ENCODE measurements at places on chromosomes 12 and 14.
A peak's percentile ranks its signal among the peaks of the same experiment; 100 is the strongest.

DNA sequence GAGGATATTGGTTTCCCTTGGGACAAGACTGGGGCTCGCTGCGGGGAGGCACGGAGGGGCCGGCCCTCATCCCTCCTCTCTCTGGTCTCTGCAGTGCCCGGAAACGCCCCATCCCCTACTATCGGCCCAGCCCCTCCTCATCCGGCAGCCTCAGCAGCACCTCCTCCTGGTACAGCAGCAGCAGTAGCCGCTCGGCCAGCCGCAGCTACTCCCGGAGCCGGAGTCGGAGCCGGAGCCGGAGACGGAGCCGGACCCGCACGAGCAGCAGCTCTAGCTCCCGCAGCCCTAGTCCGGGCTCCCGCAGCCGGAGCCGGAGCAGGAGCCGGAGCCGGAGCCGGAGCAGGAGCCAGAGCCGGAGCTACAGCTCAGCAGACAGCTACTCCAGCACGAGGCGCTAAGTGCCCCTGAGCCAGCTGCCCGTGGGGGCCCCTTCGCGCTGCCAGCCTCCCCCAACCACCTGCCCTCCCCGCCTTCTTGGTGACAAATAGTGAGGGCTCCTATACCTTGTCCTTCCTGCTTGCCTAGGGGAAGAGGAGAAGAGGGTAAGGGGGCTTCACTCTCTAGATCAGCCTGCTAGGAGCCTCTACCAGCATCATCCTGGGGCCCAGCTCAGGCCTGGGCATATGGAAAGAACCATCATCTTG lies 22.2 kb upstream of the HSPB8 start:
- no peak for DNase-seq

DNA sequence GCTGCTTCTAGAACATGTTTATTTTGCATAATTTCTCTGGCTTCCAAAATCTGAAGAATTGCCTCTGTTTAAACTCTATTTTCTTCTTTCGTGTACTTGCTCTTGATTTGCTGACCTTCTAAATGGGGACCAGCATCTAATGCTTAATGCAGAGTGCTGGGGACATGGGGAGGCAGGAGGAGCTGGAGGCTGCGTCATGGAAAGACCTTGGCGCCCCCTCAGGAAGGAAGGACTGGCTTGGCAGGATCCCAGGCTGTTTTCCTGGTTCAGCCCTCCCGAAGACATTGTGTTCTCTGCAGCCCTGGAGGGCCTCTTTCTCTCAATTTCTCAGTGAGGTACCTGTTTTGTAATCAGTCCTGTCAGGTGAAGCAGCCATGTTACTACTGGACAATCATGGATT lies 5.5 kb downstream of the PRKCH start:
- DNase-seq = no peak

DNA sequence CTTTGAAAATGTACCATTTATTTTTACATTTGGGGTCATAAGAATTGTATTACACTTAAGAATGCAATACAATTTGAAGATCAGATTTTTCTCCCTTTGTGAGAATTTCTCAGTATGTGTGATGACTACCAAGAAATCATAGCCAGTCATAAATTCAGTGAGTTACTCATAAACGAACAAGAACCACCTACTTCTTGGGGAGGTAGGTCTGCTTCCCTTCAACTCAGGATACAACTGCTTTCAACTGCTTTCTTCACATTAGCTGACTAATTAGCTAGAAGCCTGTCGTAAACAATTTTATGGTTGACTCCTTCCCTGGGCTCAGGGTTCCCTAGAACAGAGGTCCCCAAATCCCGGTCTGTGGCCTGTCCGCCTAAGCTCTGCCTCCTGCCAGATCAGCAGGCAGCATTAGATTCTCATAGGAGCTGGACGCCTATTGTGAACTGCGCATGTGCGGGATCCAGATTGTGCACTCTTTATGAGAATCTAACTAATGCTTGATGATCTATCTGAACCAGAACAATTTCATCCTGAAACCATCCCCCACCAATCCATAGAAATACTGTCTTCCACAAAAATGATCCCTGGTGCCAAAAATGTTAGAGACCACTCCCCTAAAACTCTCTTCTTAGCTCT lies 3.7 kb downstream of the ANG start:
- DNase-seq = no peak

- no peak for DNase-seq
Observed at GRCh38 chr14:36424478-36425102, 95.4 kb downstream of the NKX2-1 start.

- DNase-seq = no peak
Observed at GRCh38 chr12:128951448-128951847, 98.2 kb downstream of the GLT1D1 start.

- no peak for DNase-seq
Observed at GRCh38 chr12:47107926-47108325, 28.2 kb upstream of the AMIGO2 start.

- no peak for DNase-seq
Observed at GRCh38 chr12:34233618-34234017, 211.3 kb downstream of the ALG10 start.

- DNase-seq = no peak
Observed at GRCh38 chr12:122028165-122028904, 6.7 kb downstream of the BCL7A start.

- no peak for DNase-seq
Observed at GRCh38 chr12:115308918-115309317, 624.9 kb upstream of the TBX3 start.

DNA sequence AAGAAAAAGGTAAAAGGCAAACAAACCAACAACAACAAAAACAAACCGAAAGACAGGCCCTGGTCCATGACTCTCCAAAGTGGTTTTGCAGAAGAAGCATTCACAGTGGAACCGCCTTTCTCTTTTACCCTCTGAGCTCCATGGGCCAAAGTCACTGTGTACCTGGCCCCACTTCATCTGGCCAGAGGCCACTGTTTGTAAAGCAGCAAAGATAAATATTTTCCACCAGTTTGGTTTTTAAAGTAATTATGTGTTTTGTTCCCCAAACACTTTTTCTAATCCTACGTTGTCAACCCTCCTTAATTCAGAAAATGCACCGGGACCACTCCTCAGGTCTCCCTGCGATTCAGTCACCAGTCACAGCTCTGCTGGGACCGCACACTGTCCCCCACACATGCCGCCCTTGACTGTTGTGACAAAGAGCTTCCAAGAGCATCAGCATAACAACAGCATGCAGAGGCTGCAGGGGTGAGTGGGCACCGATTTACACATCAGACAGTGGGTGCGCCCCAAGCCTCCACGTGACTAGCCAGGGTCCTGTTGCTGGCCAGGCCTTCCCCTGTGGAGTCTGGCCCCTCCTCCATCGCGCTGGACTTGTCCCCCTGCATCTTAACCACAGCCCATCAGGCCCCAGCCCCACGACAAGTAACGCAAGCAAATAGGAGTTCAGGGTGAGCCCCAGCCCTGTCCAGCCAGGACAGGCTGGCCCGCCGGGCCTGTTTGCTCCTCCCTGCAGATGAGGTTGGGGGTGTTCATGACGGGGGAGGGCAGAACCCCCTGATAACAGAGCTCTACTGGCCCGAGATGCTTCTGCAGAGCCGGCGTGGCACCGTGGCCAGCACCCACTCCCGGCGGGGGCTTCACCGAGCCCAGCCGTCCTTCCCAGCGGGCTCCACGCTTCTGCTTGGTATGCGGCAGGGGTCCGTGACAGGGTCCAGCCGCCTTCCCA lies 65.2 kb upstream of the DIO3 start:
- no peak for DNase-seq

- DNase-seq = no peak
Observed at GRCh38 chr12:114703060-114703493, 19.1 kb upstream of the TBX3 start.

- DNase-seq = no peak
Observed at GRCh38 chr12:65585648-65586602, 238.4 kb upstream of the HMGA2 start.

GRCh38 chr12:4621511-4621910 lies 27.3 kb downstream of the AKAP3 start:
- no peak for DNase-seq

DNA sequence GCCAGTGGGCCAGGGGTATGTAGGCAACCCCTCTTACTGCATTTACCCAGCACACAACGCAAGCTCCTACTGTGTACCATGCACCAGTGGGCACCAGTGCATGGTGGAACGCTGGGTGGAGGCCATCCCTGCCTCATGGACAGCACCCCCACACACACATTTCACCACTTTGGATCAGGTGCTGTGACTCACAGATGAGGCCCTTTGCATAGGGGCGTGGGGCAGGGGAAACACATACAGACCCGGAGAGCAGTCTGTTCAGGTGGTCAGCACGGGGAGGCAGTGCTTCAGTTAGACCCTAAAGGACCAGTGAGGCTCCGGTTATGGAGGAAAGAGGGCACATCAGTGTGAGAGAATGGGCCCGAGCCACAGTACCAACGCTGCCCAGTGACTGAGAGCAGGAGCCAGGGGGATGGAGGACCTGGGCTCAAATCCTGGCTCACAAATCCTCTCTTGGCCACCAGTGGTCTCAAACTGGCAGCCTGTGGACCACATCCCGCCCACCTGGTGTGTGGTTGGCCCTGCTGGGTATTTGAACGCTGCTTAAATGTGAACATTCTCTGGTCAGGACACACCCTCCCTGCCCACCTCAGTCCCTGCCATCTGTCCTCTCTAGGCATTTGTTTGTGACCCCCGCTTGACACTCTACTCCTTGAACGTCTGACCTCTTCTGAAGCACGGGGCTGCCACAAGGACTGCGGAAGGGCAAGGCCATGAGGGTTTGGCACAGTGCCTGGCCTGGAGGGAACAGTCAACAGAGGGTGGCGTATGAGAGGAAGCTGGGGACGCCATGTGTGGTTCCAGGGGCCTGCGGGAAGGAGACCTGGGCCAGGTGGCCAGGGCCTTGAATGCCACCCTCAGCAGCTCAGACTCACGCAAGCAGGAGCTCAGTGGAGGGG lies 46.7 kb downstream of the FAM222A start:
- DNase-seq = no peak

DNA sequence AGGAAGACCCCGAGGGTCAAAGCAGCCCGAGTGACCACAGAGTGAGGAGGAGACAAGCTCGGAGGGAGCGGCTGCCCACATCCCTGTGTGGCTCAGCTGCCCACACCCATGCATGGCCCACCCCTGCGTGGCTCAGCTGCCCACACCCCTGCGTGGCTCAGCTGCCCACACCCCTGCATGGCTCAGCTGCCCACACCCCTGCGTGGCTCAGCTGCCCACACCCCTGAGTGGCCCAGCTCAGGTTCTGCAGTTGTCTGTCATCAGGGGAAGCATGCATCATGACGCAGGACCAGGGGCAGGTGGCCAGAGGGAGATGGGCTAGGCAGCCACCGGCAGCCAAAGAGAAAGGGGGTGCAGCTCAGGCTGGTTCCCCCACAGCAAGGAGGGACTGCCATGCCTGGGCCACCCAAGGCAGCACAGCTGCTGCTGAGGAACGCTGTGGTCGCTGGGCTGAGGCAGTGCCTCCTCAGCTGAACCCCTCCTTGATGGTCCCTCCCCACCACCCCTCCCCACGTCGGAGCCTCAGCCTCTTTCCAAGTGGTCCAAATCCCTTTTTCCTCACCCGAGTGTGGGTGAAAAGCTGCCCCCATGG lies 33.3 kb upstream of the NUDT14 start:
- DNase-seq = no peak

DNA sequence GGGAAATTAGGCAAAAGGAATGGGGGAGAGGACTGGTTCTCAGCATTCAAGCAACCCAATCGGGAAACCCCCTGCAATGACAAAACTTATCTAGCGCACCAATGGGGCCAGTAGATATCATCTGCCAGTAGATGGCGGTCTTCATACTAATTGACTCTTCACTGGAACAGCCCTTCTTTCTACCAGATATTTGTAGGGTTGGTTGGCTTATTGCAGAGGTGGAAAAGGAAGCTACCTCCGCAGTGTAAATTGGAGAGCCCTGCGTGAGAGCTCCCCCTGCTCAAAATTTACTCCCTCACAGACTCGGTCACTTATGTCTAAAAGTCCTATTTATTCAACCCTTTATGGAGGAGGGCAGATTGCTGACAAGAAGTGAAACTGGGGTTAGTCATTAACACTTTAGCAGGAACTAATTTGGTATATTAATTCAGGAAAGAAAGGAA lies 166.1 kb upstream of the CCND2 start:
- DNase-seq = no peak

- DNase-seq = no peak
Observed at GRCh38 chr12:107372229-107372658, 278.9 kb upstream of the CRY1 start.

DNA sequence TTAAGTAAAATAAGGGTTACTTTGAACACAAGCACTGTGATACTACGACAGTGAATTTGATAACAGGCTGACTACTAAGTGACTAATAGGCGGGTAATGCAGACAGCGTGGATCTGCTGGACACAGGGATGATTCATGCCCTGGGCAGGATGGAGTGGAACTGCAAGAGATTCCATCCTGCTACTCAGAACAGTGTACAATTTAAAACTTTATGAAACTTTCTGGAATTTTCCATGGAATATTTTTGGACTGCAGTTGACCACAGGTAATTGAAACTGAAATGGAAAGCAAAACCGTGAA lies 46.0 kb downstream of the YEATS4 start:
- DNase-seq = peak; percentile 83

- no peak for DNase-seq
Observed at GRCh38 chr14:102325791-102326345, 6.3 kb downstream of the ZNF839 start.

GRCh38 chr12:10701131-10701681 lies 21.9 kb downstream of the YBX3 start:
- no peak for DNase-seq

- no peak for DNase-seq
Observed at GRCh38 chr14:93263416-93263815, 56.4 kb downstream of the UBR7 start.

GRCh38 chr14:43464968-43465367 lies 1042.1 kb downstream of the FSCB start:
- no peak for DNase-seq

DNA sequence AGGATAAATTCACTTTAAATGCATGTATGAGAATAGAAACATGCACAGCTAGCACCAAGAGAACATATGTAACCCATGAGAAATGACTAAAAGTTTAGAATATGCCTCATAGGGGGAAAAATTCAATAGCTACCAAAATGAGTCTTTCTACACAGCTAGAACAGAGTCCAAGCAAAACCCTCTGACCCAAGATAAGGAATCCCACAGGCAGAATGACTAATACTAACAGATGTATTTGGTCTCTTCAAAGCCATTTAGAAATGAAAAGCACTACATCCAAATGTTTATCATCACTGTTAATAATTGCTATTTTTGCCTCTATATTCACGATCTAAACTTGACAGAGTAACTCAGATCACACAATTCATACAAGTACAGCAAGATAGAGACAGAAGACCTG lies 44.0 kb downstream of the KICS2 start:
- peak; percentile 80 for DNase-seq

DNA sequence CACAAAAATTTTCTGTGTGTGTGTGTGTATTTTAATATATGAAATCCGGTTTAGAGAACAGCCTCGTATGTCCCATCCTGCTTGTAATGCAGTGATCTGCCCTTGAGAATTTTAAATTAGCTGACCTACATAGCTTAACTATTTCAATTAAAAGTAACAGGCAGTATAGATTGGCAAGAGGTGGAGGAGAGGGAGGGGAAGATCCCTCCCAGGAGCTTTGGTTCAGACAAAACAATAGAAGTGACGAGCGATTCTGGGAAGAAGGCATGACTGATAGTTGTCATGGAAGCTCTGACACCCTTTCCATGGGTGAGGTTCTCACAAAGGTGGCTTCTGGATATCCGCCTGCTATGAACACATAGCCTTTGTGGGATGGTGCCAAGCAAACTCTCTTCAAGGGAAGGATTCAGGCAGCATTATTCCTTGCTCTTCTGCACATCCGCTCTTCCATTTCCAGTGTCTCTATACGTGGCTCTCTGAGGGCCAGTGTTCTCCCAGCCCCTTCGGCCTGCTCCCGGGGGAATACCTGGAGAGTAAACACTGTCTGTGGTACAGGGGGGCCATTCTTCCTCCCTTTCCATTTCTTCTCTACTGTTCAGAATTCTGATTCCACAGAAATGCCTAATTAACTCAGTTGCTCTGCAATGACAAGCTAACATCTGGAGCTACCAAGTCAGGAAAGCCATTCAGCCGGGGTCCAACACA lies 182.0 kb downstream of the CACNA1C start:
- no peak for DNase-seq

All from fibroblast of skin of left biceps (primary cell).